ENCODE measurements at places on chromosomes 11 and 22. TPM values are rescaled to one million over a fixed set of nuclear protein-coding genes. Genes with fewer than 3 reads are reported as not detected.

DNA sequence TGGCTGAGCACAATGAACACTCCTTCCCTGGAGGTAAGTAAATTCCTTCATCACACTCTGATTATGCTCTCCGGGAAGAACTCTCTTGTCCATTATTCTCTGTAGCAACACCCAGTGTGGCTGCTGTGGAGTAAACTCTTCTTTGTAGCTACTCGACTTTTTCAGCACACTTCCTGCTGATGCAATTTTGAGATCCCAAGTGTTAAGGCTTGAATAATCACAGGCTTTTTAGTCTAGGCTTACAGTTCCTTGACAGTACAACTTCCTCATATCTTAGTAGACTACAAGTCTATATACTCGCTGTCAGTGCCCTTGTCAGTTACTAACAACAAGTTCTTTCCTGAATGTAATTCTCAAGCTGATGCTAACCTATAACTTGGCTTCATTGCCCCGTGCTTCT is 301.8 kb upstream of the API5 start:
- no peaks in the 10 kb centered on the region for H3K4me1 ChIP-seq
- H3K4me3 ChIP-seq: no peak overlapping the region
- no peak for DNase-seq
- H3K27me3 ChIP-seq: no peaks in the 10 kb centered on the region
- H3K27ac ChIP-seq: no peak overlapping the region

DNA sequence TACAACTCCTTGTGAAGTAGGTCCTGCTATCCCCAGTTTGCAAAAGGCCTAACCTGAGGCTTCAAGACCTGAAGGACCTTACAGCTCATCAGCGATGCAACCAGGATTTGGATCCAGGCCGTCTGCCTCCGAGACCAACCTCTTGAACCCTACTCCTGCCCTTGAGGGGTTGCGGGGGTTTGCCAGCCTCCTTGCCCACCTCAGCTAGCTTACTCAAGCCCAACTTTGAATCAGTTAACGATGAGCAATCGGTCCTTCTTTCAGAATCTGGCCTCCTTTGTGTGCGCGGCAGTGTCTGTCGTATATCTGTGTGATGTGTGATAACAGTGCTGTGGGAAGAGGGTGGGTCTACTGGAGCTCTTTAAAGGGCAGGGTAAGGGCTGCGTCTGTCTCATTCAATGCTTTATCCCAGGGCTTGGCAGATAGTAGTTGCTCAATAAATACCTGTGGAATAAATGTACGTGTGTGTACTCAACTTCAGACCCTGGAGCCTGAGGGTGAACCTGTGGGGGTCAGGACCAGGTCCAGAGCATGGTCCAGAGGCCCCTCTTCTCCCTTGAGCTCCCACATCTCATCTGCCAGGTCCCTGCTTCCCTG is 3.2 kb downstream of the CHRM1 start:
- no peak overlapping the region for H3K4me3 ChIP-seq
- H3K4me1 ChIP-seq: peaks cover 10% of the 10 kb centered on the region
- H3K27me3 ChIP-seq: peaks cover 14% of the 10 kb centered on the region
- no peak for DNase-seq
- no peaks in the 10 kb centered on the region for H3K36me3 ChIP-seq

DNA sequence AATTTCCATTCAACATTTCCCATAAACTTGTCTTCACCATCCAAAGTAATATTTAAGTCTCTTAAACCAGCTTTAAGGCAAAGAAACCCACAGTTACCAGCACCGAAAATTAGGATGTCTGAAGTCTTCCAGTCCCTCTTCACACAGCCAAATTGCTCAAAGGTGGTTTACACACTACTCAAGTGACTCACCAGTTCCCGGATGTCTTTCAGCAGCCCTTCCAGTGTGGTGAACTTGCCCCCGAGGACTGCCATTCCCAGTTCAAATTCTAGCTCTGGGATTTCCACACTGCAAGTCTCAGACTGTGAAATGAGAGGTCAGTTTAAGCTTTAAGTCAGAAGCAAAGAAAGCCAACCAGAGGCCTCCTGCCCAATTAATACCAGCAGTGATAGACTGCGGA is 5.1 kb downstream of the ZPR1 start:
- no peak for DNase-seq
- no peak overlapping the region for H3K4me3 ChIP-seq
- peaks cover 12% of the 10 kb centered on the region for H3K4me1 ChIP-seq

GRCh38 chr11:33874910-33875490 is 16.9 kb downstream of the LMO2 start:
- no peaks in the 10 kb centered on the region for H3K27me3 ChIP-seq
- no peak overlapping the region for H3K27ac ChIP-seq
- H3K4me1 ChIP-seq: peaks cover 17% of the 10 kb centered on the region
- no peaks in the 10 kb centered on the region for H3K36me3 ChIP-seq
- H3K4me3 ChIP-seq: no peak overlapping the region

DNA sequence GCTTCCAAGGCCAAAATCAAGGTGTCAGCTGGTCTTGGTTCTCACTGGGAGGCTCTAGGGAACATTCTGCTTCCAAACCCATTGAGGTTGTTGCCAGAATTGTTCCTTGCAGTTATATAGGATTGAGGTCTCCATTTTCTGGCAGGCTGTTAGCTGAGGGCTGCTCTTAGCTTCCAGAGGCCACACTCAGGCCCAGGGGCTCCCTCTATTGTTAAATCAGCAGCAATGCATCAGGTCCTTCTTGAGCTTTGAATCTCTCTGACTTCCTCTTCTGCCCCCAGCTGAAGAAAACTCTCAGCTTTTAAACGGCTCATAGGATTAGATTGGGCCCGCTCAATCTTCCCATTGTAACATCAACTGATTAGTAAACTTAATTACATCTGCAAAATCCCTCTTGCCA is 39.3 kb upstream of the BSX start:
- H3K4me1 ChIP-seq: no peaks in the 10 kb centered on the region
- H3K27ac ChIP-seq: no peak overlapping the region
- no peak for DNase-seq
- H3K36me3 ChIP-seq: no peaks in the 10 kb centered on the region
- peaks cover 20% of the 10 kb centered on the region for H3K27me3 ChIP-seq

GRCh38 chr11:123694551-123694950 is 40.1 kb upstream of the SCN3B start:
- H3K27me3 ChIP-seq: no peaks in the 10 kb centered on the region
- H3K4me3 ChIP-seq: no peak overlapping the region
- H3K36me3 ChIP-seq: no peaks in the 10 kb centered on the region

DNA sequence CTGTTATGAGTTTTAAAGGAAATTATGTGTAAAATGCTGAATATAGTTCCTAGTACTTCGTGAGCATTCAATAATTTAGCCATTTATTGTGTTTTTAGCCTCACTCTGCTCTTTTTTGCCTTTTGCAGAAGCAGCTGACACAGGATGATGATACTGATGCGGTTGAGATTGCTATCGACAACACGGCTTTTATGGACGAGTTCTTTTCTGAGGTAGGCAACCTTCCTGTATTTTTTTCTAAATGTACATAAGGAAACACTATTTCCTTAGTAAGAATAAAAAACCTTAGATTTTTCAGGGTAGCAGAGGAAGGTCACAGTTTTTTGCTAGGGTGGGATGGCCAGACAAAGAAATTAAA is 17.9 kb downstream of the STX3 start:
- peaks cover 10% of the 10 kb centered on the region for H3K4me1 ChIP-seq
- H3K27me3 ChIP-seq: no peaks in the 10 kb centered on the region
- DNase-seq: no peak
- peaks cover 10% of the 10 kb centered on the region for H3K36me3 ChIP-seq

- no peaks in the 10 kb centered on the region for H3K36me3 ChIP-seq
- no peak for DNase-seq
- H3K27me3 ChIP-seq: no peaks in the 10 kb centered on the region
Observed at GRCh38 chr11:106233191-106233590, 155.7 kb downstream of the AASDHPPT start.

DNA sequence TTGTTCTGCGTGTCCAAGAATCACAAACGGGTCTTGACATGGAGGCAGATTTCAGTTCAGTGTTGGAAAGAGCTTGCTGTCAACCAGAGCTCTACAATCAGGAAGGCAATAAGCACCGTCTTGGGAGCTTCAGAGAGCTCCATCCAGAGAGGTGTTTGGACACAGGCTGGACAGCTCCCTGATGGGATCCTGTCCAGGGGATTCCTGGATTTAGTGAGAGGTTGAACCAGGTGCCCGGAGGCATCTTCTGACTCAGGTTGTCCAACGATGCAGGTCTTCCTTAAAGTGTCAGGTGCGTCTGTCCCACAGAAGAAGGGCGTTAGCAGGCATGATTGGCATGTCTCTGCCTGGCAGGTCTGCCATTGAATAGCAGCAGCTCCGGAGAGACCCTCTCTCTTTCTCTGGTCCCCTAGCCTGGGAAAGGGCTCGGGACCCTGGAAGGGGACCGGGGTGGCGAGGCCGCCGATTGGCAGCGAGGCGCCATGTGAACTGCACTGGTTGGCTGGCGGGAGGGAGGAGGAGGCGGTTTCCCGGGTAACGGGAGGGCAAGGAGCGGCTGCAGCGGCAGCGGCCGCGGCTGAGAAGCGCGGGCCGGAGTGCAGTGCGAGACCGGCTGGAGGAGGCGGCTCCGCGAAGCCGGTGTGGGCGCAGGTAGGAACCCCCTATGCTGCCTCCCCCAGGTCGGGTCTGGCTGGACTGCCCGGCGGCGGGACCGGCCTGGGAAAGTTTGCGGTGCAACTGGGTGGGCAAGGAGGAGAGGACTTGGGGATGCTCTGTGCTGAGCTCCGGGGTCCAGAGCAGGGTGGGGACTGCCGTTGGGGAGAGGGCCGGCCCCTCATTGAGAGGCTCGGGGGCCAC is 104.1 kb upstream of the E2F8 start:
- peak overlapping the region; percentile 44 for H3K4me3 ChIP-seq
- H3K27me3 ChIP-seq: peaks cover 27% of the 10 kb centered on the region

DNA sequence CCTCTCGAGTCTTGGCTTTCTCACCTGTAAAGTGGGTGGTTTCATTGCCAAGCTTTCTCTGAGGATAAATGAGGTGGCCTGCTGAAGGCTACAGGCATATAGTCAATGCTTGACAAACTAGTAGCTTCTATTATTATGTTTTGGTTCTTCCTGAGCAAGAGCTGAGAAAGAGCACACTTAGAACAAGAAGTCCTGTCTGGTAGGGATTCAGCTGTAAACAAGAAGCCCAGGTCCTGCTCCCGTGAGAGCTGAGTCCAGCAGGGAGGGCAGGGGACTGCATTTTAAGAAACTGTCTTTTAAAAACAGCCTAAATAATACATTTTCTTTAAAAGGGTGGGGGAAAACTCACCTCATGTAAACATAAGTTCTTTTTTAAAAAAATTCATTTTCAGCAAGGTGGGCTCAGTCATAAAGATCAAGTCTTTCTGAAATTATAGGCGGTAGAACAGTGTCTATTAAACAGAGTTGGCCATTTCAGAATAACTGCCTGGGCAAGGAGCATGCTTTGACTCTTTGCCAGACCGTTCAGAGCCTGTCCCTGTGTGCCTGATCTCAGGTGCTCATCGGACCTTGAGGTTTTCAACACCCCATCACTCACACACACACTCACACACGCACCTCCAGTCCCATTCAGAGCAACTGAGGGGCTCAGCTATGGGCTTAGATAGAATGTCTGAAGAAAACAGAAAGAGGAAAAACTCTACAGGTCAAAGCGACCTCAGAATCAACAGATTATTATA is 29.2 kb upstream of the MYO18B start:
- H3K36me3 ChIP-seq: peaks cover 3% of the 10 kb centered on the region
- no peak for DNase-seq
- H3K27ac ChIP-seq: no peak overlapping the region
- no peaks in the 10 kb centered on the region for H3K27me3 ChIP-seq

- no peak overlapping the region for H3K4me3 ChIP-seq
- no peaks in the 10 kb centered on the region for H3K27me3 ChIP-seq
- DNase-seq: no peak
- no peaks in the 10 kb centered on the region for H3K4me1 ChIP-seq
- H3K27ac ChIP-seq: no peak overlapping the region
Observed at GRCh38 chr11:129840236-129840635, 24.6 kb downstream of the TMEM45B start.

- no peak for DNase-seq
- peaks cover 31% of the 10 kb centered on the region for H3K36me3 ChIP-seq
- H3K4me3 ChIP-seq: no peak overlapping the region
- peaks cover 40% of the 10 kb centered on the region for H3K4me1 ChIP-seq
- no peak overlapping the region for H3K27ac ChIP-seq
- no peaks in the 10 kb centered on the region for H3K27me3 ChIP-seq
Observed at GRCh38 chr11:64739871-64740270, 4.1 kb downstream of the RASGRP2 start.

- H3K27ac ChIP-seq: no peak overlapping the region
- DNase-seq: no peak
- no peaks in the 10 kb centered on the region for H3K4me1 ChIP-seq
- H3K27me3 ChIP-seq: no peaks in the 10 kb centered on the region
- H3K36me3 ChIP-seq: no peaks in the 10 kb centered on the region
- H3K4me3 ChIP-seq: no peak overlapping the region
Observed at GRCh38 chr11:102580185-102580951, 44.8 kb downstream of the MMP20 start.

- no peaks in the 10 kb centered on the region for H3K27me3 ChIP-seq
- no peak for DNase-seq
- H3K27ac ChIP-seq: no peak overlapping the region
- H3K4me3 ChIP-seq: no peak overlapping the region
- H3K36me3 ChIP-seq: no peaks in the 10 kb centered on the region
Observed at GRCh38 chr22:36911887-36912661, 1.4 kb upstream of the CSF2RB start.

DNA sequence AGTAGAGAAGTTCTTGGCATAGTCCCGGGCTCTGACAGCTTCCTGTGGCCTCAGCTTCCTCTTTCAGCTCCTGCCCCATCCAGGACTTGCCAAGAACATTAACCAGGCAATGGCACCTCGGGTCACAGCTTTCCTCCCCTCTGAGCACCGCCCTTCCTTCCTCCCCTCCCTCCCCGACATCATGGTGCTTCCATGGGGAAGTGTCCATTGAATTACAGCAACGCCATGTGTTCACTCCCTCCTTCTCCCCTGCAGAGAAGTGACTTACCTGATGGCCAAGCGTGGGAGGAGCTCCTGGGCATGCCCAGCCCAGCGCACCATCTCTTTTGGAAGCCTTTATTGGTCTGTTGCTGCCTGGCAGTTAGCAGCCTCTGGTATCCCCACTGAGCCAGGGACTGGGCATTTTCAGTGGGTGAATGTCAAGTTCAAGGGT is 25.8 kb upstream of the DAGLA start:
- H3K4me3 ChIP-seq: no peak overlapping the region
- no peak for DNase-seq
- no peaks in the 10 kb centered on the region for H3K27me3 ChIP-seq
- H3K36me3 ChIP-seq: no peaks in the 10 kb centered on the region
- no peaks in the 10 kb centered on the region for H3K4me1 ChIP-seq
- no peak overlapping the region for H3K27ac ChIP-seq

Gene PGR
- 7.5 TPM for total RNA-seq

Gene OR4A16
- not detected for total RNA-seq

Gene MAFF
- 31.0 TPM for total RNA-seq

Gene CBX7
- total RNA-seq: 186 TPM

Gene CLMP
- 210 TPM for total RNA-seq

Gene TNNI2
- not detected for total RNA-seq

Gene MMP11
- 6.2 TPM for total RNA-seq

Gene MYRF
- total RNA-seq: under 0.01 TPM

All from esophagus muscularis mucosa (tissue), 4 donors.